ENCODE measurements at places on chromosomes 3 and 15.

GRCh38 chr3:110456438-110457138 is 615.0 kb upstream of the NECTIN3 start:
- no peak for DNase-seq

- DNase-seq: no peak
Measured at GRCh38 chr3:3241596-3241995, 62.1 kb upstream of the CRBN start.

DNA sequence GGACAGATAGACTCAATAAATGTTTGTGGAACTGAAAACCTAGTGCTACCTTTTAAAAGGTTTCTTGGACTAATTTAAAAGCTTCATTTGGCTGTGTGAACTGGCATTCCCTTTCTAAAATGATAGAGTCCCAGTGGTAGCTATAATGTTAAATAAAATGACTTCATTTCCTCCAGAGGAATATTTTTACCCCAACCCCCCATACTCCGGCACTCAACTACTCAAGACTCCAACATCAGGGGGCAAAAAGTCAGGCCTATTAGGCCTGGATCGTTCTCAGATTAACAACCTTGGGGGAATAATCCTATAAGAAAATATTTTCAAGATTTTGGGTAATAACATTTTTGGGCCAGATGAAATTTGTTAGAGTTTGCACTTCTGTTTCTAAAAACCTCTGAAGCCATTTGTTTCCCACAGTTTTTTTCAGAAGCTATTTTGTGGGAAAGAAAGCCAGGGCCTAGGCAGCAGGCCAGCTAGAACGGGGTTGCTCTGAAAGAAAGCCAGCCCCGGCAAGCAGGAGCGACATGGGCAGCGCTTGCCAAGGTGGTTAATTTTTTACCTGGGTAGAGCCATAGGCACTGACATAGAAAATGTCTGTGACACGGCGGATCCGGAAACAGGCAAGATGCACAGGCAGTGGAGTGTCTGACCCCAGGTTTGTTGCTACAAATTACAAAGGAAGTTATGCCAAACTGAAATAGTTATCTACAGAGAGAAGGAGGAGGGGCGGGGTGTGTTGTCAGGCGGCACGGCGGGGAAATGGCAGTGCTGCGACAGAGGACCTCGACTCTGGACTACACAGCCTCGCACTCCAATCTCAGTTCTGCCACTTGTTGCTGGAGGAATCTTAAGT is 84.6 kb downstream of the MAGI1 start:
- DNase-seq: no peak

DNA sequence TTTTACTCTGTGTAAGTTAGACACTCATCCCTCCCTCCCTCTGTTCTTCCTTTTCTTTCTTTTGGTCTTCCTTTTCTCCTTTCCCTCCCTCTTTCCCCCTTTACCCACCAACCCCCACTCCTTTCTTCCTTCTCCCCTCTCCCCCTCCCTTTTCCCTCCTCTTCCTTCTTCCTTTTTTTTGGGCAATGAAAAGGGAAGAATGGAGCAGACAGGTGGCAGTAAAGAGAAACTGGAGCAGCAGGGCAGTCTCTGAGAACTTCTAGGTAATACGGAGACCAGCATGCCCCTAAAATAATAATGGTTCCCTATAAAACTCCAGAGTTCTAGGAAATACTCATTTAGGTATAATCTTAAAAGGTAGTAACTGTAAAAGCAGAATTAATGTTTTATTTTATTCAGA is 11.4 kb upstream of the GPR171 start:
- no peak for DNase-seq

DNA sequence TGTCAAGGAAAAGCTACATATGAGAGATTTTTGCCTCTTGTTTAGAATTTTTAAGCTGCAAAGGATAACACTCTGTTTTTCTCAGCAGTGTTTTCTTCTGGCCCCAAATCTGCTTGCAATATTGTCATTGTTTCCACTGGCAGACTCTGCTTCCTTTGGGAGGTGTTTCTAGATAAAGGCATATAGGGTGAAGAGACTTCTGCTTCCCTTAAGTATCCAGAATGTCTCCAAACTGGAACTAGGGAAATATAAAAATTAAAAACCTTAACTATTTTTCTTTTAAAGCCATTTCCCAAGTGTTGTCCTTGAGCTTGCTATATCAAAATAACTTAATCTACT is 225.8 kb downstream of the CGGBP1 start:
- no peak for DNase-seq

- no peak for DNase-seq
Measured at GRCh38 chr15:30985081-30985531, 6.3 kb downstream of the MTMR10 start.

GRCh38 chr3:77976079-77976478 is 936.2 kb downstream of the ROBO2 start:
- DNase-seq: no peak

GRCh38 chr15:96276438-96277210 is 53.9 kb upstream of the NR2F2 start:
- DNase-seq: no peak

DNA sequence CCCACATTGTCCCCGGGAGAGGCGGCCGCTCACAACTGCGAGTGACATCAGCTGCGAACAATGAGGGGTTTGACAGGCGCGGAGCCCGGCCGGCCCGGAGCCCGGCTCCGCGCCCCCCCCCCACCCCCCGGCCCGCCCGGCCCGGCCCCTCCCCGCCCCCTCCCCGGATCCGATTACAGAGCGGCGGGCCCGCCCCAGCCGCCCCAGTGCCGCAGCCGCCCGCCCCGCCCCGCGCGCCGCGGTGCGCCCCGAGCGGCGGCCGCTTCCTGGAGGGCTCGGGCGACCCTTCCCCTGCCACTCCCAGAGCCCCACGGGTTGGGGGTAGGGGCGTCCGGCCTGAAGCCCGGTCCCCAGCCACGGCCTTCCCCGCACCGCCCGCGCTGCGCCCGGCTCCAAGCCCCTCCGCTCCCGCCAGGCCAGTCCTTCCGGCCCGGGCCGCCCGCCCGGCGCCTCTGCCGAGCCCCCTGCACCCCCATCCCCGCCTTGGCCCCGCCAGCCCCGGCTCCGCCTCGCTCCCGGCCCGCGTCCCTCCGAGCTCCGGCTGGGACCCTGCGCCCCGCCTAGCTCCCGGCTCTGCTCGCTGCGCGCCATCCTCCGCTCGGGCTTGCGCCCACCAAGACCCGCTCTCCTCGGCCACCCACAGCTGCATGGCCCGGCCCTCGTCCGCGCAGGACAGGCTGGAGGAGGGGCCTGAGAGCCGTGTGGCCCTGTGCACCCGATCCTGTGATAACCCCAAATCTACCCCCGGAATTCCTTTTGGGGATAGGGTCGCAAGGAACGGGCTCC is at the start of gene PCBP4:
TSS of gene PCBP4 (minus strand) at position 71 of the 786 bp plus-strand sequence. CDS start 6,214 bp downstream, outside the sequence.
- no peak for DNase-seq

DNA sequence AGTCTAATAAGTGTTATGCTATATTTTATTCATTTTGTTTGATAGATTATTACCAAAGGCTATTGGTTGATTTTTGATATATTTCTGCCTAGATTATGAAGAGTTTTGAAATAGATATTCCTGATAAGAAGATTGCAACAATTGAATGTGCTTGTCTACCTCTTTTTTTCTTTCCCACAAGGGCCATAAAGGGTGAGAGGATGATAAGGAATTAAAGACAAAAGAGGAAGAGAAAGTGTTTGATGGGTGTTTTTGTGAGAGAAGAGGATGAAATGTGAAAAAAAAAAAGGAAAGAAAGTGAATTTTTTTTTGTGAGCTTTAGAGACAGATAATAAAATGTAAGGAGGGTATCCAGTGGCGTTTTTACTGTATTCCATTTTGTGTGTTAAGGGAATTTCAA is 244.4 kb downstream of the CHST2 start:
- DNase-seq: no peak

All from DMS79 (cell line).